ENCODE measurements at places on chromosomes 12 and 14.

DNA sequence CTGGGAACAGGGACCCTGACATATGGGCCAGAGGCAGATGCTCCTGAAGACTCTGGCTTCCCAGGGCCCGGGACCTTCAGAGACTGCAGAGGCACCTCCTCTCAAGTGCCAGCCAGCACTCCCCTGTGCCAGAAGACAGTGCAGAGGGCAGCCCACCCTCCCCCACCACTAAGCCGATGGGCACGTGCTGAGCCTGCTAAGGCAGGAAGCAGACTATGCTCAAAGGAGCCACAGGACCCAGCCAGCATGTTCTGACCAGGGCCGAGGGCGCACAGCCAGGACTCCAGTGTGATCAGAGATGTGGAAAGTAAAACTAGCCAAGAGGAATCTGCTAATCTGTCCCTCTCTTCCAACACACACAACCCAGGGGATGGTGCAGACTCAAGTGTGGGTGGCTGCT, 29.8 kb downstream of the DIO3 start:
- no peak for DNase-seq

DNA sequence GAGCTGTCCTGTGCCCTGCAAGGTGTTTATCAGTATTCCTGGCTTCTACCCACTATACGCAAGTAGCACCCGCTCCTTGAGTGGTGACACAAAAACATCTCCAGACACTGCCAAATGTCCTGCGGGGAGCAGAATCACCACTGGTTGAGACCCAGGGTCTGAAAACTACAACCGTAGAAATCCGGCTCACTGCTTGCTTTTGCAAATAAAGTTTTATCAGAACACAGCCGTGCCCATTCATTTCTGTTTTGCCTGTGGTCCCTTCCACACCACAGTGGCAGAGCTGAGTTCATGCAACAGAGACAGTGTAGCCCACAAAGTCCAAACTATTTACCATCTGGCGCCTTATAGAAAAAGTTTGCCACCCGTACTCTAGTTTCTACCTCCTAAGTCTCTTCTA, 125.7 kb upstream of the DIO3 start:
- no peak for DNase-seq

- no peak for DNase-seq
These were observed 384.8 kb downstream of the BMP4 start for GRCh38 chr14:53571641-53572328.

- DNase-seq = no peak
These were observed 22.9 kb upstream of the BCDIN3D start for GRCh38 chr12:49865782-49866135.

- no peak for DNase-seq
These were observed 774 bp upstream of the SLC2A13 start for GRCh38 chr12:40106655-40107054.

- DNase-seq = peak; percentile 96
These were observed 3.0 kb downstream of the SELPLG start for GRCh38 chr12:108630481-108631207.

- DNase-seq = no peak
These were observed 121.1 kb downstream of the CAND1 start for GRCh38 chr12:67390273-67390672.

- no peak for DNase-seq
These were observed 170.0 kb upstream of the PRMT8 start for GRCh38 chr12:3320881-3321509.

- no peak for DNase-seq
These were observed 19.9 kb downstream of the CCND2 start for GRCh38 chr12:4293299-4293965.

DNA sequence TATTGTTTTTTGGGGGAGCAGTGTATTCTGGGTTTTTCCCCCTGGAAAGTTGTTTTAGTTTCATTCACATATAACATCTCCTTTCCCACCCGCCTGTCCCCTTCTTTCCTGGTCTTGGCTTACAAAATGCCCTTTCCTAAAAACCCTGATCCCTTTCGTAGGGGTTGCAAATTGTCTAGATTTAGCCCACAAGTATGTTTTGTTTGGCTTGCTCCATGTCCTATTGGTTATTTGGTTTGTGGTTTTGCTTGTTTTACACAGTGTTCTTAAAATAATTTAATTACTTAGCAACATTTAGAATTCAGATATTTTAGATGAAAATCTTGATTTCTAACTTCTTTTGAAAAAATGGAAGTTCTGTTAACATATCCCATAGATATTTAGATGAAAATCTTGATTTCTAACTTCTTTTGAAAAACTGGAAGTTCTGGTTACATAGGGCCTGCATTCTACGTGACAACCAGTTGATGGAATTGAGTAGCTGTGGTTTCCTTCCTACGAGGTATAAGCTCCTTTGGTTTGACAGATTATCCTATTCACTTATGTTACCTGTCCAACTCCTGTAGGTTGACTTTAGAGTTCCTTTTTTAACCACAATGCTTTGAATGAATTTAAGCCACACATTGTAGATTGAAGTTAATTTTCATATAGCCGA, 89.2 kb upstream of the TMEM263 start:
- peak; percentile 53 for DNase-seq

DNA sequence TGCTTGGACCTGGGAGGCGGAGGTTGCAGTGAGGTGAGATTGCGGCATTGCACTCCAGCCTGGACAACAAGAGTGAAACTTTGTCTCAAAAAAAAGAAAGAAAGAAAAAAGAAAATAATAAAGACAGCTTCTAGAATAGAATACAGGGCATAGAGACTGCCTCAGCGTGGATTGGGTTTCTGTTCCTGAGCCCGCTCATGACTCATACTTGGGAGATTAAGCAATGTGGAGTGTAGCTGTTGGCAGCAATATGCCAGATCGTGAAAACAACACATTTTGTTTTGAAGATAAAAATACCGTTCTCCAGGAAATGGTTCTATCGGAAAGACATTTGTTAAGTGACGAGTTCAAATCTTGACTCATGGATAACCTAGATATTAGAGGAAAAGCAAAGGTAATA, 67.2 kb downstream of the GLT1D1 start:
- no peak for DNase-seq

GRCh38 chr12:111503116-111503515, 96.0 kb downstream of the ATXN2 start:
- DNase-seq = peak; percentile 5

- no peak for DNase-seq
These were observed 24.1 kb downstream of the CEP83 start for GRCh38 chr12:94435511-94435927.

- DNase-seq = no peak
These were observed 11.3 kb downstream of the DNAH10 start for GRCh38 chr12:123773375-123773774.

- DNase-seq = no peak
These were observed 56.5 kb downstream of the KDM2B start for GRCh38 chr12:121524196-121524916.

- no peak for DNase-seq
These were observed 181.6 kb downstream of the CALM1 start for GRCh38 chr14:90578283-90578985.

GRCh38 chr12:53751336-53752191, at the start of gene CISTR:
CISTR (minus strand) TSS chr12:53751979.
- peak; percentile 18 for DNase-seq

DNA sequence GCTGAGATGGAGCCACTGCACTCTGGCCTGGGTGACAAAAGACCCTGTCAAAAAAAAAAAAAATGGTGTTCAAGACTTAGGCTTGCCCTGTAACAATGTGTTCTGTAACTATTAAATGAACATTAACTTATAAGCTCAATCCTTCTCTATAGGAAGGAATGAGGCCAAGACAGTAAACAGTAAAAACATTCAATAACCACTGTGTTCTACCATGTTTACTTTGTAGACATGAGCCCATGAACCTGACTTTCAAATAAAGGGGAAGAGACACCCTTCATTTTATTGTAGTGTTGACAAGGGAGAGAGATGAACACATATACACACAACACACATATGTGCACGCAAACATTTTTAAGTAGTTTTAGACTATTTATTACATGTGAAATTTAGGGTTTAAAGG, 20.1 kb upstream of the RASSF3 start:
- DNase-seq = no peak

DNA sequence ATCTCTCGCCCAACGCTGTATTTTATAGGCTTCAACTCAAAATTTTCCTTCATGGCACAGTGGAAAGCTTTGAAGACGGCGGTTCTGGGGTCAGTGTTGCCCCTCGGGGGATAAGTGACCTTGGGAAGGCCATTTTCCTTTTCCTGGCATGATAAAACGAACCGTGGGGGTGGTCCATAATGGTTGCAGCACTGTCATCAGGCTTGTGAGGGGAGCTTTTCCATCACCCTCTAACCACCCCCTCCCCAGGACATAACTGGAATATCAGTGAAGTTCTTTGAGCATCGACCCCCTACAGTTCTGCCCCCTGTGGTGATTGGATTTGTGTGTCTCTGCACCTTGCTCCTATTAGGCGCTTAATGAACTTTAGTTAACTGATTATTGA, 16.0 kb downstream of the FOS start:
- no peak for DNase-seq

GRCh38 chr12:50901685-50902113, 50.6 kb upstream of the HIGD1C start:
- no peak for DNase-seq

DNA sequence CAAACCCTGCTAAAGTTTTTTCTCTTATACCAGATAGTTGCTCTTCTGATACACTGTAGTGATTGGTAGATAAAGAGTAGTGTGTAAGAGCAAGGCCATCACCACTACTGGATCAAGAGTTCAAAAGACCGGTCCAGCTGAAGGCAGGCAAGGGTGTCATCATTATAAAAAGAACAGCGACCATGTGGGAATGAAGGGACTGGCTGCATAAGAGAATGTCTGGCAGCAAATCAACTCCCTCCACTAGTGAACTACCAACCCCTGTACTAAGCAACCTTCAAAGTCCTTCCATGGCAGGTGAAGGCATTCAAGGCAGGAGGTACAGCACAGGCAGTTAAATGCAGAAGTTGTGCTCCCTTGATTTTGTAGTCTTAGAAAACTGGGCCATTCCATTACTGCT, 53.5 kb downstream of the EGLN3 start:
- DNase-seq = no peak

- DNase-seq = peak; percentile 34
These were observed 35.0 kb upstream of the FUT8 start for GRCh38 chr14:65377576-65377975.

- DNase-seq = peak; percentile 15
These were observed 58.5 kb downstream of the SLC4A8 start for GRCh38 chr12:51482929-51483697.

GRCh38 chr14:105091517-105092170, 26.4 kb upstream of the GPR132 start:
- peak; percentile 78 for DNase-seq

DNA sequence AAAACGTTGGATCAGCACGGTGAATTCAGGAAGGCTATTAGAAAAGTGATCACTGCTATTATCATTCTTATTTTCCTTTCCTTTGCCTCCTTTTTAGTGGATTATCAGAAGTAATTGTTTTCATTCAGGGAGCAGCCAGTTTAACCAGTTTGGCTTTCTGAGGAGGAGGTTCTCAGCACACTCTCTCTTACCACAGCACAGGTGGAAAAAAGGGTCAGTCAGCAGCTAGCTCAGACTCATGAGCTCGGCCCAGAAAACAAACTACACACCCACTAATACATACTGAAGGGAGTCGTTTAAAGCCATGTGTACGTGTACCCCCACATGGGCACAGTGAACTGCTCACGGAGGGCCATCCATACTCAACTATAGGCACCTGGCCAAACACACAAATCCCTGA, 23.2 kb upstream of the MAGOHB start:
- DNase-seq = no peak

GRCh38 chr12:19052689-19053088, 76.8 kb upstream of the PLEKHA5 start:
- no peak for DNase-seq

GRCh38 chr12:3972576-3972975, 99.4 kb upstream of the PARP11 start:
- no peak for DNase-seq

- DNase-seq = peak; percentile 65
These were observed 6.0 kb downstream of the FBXW8 start for GRCh38 chr12:116916714-116917114.

- DNase-seq = no peak
These were observed 130.2 kb upstream of the HMGA2 start for GRCh38 chr12:65694130-65694529.

- no peak for DNase-seq
These were observed 53.8 kb upstream of the NPFF start for GRCh38 chr12:53560912-53561589.

Measured in EH (cell line).